ENCODE measurements at places on chromosomes 1 and 21.

GRCh38 chr1:24416666-24417391 lies 1.2 kb downstream of the NIPAL3 start:
- peak; percentile 91 for DNase-seq

DNA sequence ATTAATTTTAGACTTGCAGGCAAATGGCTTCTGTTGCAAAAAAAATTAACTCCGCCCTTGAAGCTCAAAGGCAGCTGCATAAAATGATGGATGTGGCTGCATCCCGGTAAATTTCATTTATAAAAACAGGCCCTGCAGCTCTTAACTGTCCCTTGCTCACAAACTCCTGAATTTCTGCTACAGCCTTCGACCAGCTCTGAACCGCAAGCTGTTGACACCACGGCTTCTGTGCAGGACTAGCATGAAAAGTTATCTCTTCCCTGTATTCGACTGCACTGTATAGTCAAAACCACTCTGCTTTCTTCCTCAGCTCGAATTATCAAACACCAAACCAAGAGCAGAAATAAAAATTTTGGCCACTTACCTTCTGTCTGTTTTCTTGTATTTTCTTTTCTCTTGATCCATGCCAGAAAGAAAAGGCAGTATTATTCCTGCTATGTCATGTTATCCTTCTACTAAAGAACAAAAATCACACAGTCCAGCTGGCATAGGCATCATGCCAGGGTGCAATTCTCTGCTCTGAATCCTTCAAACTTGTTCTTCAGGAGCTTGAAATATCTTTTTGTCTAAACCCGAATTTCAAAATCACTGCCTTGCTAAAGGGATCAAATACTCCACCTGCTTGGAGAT lies 195.5 kb upstream of the NCAM2 start:
- no peak for DNase-seq

- no peak for DNase-seq
Observed at GRCh38 chr1:13749543-13750341, 49.8 kb downstream of the PRDM2 start.

GRCh38 chr1:29970747-29971325 lies 734.5 kb downstream of the PTPRU start:
- no peak for DNase-seq

- no peak for DNase-seq
Observed at GRCh38 chr1:5755552-5756125, 236.6 kb downstream of the NPHP4 start.
